H7 (cell line): ENCODE measurements at places on chromosomes 1 and 21. TPM values are rescaled to one million over a fixed set of nuclear protein-coding genes. Genes with fewer than 3 reads are reported as not detected.

DNA sequence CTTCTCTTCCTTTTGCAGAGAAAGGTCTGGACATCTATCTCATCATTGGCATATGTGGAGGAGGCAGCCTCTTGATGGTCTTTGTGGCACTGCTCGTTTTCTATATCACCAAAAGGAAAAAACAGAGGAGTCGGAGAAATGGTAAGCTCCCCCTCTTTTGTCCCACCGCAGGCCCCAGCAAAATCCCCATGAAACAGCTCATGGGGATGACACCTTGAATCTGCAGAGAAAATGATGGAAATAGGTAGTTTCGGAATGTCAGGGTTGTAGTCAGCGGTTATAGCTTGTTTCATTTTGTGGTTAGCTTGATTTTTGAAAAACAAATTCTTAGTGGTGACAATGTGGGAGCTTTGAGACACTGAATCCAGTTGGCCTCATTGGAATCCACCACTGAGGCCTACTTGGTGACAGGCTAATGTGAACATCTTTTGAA lies 10.3 kb downstream of the CD2 start:
- no peak for DNase-seq

- DNase-seq = no peak
Measured at GRCh38 chr1:40909281-40909680, 47.1 kb upstream of the CITED4 start.

DNA sequence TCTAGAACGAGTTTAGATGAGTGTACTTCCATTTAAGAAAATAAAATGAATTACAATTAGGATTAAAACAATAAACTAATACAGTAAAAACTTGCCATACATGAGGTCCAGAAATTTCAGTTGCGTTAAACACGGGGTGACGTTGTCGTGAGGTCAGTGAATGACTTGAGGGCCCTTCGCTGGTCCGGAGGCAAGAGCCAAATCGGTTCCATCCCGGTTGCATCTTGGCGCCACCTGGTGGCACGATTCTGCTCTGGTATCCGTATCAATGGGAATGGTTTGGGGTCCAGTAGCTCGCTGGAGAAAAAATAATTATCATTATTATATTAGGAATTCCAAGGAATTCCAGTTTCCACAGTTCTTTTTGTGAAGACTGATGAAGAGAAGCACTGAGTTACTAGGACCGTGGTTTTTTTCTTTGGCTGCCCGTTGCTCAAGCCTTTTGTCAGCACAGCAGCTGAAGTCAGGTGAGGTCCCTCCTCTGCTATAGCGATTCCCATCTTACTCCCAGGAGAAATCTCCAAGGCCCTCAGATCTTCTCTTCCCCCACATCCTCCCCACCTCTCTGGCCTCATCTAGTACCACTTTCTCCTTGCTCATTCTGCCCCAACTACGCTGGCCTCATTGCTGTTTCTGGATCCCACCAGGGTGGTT lies 161.4 kb downstream of the SLC35F3 start:
- DNase-seq = peak; percentile 49

DNA sequence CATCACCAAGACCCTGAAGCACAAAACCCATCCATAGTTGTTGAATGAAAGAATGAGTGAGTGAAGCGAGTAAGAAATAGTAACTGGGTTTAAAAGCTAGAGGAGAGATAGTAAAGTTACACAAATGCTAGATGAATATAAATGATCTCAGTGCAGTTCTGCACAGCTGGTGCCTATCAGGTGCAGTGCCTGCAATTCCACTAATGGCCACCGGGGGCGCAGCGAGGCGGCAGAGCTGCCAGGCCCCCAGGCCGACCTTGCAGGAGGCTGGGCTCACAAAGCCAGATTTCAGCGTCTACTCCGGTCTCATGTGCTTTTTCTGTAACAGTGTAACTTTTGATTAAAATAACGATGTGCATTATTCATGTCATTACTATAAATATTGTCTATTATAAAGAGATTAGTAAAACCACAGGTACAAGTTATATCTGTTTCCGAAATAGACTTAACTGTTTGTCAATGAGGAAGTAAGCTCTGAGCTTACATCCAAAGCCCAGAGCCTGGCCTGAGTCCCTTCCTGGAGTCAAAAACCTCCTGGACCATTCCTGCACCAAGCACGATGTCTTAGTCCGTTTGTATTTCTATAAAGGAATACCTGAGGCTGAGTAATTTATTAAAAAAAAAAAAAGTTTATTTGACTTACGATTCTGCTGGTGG lies 477.6 kb downstream of the NPHP4 start:
- DNase-seq = peak; percentile 95

GRCh38 chr1:3146907-3147306 lies 77.9 kb downstream of the PRDM16 start:
- no peak for DNase-seq

- DNase-seq = peak; percentile 93
Measured at GRCh38 chr1:26853156-26853555, 9.8 kb upstream of the SFN start.

GRCh38 chr1:117685936-117686806 lies 80.3 kb downstream of the TENT5C start:
- DNase-seq = no peak

- DNase-seq = no peak
Measured at GRCh38 chr1:216630532-216630931, 92.7 kb downstream of the ESRRG start.

GRCh38 chr1:228900099-228900885 lies 165.0 kb downstream of the RHOU start:
- peak; percentile 49 for DNase-seq

GRCh38 chr21:42414928-42415769 lies 11.4 kb downstream of the UBASH3A start:
- DNase-seq = no peak

- no peak for DNase-seq
Measured at GRCh38 chr1:179786815-179787685, 44.0 kb downstream of the FAM163A start.

- DNase-seq = no peak
Measured at GRCh38 chr1:114896795-114897194, 42.1 kb downstream of the SYCP1 start.

DNA sequence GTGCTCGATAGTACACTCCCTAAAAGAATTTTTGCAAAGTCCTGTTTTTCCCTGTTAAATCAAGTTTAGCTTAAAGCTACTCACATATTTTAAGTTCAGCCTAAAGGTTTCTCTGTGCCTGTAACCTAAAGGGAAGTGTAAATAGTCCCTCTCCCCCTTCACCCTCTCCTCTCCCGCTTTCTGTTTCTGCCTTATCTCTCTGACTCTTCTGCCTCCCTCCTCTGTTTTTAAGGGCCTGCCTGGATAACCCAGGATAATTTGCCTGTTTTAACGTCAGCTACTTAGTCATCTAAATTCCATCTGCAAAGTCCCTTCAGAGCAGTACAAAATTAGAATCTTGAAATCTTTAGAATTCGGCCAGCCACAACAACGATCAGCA lies 92.6 kb downstream of the NID1 start:
- DNase-seq = peak; percentile 46

DNA sequence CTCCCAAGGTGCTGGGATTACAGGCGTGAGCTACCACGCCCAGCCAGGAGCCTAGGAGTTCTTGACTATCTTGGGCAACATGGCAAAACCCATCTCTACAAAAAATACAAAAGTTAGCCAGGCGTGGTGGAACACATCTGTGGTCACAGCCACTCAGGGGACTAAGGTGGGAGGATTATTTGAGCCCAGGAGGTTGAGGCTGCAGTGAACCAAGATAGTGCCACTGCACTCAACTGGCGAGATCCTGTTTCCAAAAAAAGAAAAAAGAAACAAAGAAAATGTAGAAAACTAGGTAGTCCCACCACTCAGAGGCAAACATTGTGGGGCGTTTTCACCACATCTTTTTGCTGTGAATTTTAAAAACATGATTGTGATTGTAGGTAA lies 141.3 kb downstream of the ZZZ3 start:
- DNase-seq = no peak

DNA sequence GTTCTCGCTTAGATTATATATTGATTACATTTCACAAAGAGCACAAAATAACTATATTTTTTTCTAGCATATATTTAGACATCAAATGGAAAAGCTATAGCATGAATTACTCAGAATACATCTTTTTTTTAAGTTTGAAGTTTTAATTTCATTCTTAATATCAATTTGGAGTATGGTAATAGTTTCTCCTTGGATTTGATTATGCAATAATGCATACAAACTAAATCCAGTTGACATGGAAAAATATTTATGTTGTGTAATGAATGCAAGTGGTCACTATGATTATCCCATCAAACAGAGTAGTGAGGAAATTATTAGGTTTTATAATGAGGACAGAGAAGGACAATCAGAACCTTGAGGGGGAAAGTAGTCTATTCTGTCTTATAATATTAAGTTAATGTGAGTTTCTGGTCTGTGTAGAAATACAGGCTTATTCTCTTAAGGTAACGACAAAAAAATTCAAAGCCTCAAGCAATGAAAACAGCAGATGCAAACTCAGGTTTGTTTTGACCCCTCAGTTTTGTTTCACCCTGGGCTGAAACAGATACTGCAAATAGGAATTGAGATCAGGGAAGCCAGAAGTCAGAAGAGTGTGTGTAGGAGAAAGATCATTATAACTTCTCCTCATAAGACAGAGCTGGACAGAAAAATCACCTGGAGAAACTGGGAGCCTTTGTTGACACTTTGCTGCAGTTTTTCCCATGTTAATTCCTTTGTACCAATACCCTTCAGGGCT lies 23.7 kb downstream of the LRRC8B start:
- DNase-seq = no peak

DNA sequence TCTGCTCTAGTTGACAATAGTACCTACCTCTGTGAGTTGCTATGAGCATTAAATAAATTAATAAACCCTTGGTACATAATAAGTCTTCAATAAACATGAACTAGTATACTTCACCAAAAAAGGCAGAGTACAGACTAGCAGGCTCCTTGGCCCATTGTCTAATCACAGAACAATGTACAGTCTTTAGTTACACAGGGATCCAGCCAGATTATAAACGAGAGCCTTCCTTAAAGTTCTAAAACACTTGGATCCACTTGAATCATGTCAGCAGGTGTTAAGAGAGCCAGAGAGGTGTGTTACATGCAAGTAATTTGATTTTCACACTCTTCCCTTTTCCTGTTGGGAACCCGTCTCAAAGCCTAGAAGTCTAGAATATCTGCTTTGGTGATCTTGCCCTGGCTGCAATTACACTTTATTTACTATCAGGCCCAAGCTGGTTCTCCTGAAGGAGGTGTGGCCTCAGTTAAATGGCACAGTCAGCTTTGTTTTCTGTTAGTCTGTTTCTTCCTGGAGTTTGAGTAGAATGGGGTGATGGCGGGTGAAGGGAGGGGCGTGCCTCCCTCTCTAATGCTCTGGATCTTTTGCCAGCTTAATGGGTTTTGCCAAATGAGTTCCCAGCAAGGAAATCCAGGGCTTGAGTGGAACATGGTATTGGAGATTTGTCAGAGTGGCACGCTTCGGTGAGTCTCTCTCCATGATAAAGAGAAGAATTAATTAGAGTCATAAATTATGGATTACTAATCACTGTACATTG lies 570.9 kb upstream of the CAMK1G start:
- no peak for DNase-seq

DNA sequence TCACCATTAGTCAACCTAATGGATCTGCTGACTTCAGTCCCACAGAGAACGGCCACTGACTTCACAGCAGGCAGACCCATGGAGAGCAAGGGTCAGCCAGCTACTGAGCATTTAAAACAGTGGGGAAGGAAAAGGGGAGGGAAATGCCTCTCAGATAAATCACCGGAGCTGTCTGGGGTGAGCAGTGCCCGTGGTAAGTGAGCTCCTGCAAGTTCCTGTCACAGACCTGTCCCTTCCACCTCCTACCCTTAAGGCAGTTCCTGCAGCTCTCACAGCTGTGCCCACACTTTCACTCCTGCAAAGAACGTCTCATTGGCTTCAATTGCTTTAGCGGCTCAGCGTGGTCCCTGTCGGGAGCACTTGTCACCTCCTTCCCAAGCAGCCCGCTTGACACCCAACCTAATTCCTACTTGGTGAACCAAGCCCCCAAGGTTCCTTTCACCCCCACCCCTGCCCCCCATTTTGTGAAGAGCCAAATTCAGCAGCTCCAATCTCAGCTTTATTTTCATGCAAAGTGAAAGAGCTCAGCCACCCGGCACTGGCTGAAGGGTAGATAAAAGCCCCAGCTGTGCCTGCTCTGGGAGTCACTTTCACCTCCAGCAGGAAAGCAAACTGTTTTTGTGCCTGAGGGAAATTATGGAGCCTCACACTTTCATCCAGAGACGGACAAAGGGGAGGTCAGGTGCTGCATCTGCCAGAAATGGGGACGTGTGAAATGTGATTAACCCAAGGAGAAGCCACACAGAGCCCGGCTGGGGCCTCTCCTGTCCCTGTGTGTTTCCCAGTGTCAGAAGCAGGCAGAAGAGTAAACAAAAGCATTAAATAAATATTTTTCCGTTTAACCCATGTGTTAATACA lies 306.2 kb downstream of the TTLL7 start:
- DNase-seq = peak; percentile 12

DNA sequence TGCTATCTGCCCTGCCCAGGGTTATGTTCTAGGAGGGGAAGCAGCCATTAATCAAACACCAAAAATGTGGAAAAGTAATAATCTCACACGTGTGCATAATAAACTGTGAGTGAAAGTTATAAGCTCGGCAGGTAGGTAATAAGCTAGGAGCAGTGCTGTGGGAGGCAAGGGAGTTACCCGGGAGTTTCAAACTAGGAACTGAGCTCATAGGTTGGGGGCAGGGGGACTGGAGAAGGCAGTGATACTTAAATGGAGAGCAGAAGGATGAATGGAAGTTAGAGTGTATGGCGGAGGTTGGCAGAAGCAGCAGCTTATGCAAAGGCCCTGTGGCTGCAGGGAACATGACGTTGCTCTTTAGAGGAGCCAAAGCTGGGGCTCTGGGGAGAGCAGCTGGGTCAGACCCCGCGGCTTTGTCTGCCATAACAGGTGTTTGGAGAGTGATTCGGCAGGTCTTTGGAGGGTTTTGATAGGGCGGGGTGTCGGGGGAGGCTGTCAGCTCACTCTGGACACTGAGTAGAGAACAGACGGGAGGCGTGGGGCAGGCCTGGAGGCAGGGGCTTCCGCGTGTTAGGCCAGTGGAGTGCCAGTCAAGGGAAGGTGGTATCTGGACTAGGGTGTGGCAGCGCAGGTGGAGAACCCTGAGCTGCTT lies 20.0 kb downstream of the PTPRF start:
- DNase-seq = no peak

GRCh38 chr1:8241417-8242014 lies 76.4 kb upstream of the SLC45A1 start:
- no peak for DNase-seq

GRCh38 chr1:59265622-59266021 lies 31.3 kb upstream of the FGGY start:
- DNase-seq = no peak

The UQCRH gene
- 909 and 1,018 TPM in 2 replicates for total RNA-seq

The BMP8B gene
- total RNA-seq = 0.24 and 0.37 TPM in 2 replicates

The BACE2 gene
- 13.4 and 14.2 TPM in 2 replicates for total RNA-seq

The VAMP3 gene
- total RNA-seq = 69.0 and 78.4 TPM in 2 replicates

The OR2G6 gene
- not detected in 2 replicates for total RNA-seq

The NPPA gene
- total RNA-seq = 0.85 TPM in 1 of 2 replicates, not detected in the other

The TSHB gene
- total RNA-seq = not detected in 2 replicates

The KRTAP10-6 gene
- total RNA-seq = not detected in 2 replicates

The PRAMEF14 gene
- not detected in 2 replicates for total RNA-seq

The CA6 gene
- total RNA-seq = not detected in 2 replicates

The RGSL1 gene
- not detected in 2 replicates for total RNA-seq

The PANK4 gene
- 62.5 and 79.0 TPM in 2 replicates for total RNA-seq

The CASP9 gene
- total RNA-seq = 14.1 and 15.0 TPM in 2 replicates

The IL10 gene
- not detected in 2 replicates for total RNA-seq

The REN gene
- not detected in 2 replicates for total RNA-seq
